ENCODE measurements at places on chromosomes 6 and 20.
A peak's percentile ranks its signal among the peaks of the same experiment; 100 is the strongest.

DNA sequence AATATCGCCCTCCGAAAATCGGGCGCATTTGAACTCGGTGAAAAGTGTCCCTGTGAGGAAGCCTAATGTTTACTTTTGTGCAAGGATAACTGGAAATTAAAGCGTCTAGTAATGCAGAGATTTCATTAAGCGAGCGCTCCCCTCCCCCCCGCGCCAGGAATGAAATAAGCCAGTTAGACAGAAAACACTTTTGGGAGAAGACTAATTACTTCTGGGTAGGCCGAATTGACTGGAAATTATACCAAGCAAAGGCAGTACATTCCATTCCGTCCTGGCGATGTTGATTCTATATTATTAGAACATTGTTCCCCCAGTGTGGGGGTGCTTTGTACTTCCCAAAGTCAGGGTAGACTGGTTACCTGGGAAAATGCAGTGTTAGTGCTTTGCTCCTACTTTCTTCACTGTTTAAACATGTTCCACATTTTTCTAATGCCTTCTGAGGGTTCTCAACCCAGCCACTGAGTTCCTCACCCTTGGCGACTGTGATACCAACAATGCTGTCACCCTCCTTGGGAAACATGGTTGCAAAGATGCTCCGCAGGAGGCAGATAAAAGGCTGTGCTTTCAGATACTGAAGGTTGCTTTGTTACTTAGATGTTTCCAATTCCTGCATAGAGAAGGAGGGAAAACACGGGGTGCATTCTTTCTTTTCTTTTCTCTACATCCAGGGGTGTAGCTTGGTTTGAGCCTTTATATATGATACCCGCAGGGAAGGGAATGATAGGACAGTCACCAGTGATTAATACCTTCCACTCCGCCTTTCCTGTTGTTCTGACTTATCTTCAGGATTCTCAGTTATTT, 2.6 kb downstream of the GJA1 start:
- no peak for DNase-seq

DNA sequence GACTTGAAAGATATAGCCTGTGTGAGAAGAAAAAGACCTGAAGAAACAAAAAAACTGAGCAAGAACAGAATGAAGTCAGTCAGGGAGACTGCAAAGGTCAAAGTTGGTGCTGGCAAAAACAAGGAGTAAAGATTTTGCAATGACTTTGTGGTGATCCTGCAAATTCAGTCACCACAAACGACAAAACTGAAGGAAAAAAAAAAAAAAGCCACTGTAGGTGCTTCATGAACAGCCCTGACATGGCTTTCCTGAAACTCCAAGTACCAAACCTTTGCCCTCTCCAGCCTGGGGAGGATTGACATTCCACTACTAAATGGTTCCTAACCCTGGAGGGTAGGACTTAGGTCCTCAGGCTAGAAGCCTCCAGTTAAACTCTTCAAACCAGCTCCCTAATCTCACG, 114.7 kb upstream of the BEND3 start:
- DNase-seq: no peak

- DNase-seq: no peak
Measured at GRCh38 chr20:39532205-39532604, 570.1 kb downstream of the DHX35 start.

DNA sequence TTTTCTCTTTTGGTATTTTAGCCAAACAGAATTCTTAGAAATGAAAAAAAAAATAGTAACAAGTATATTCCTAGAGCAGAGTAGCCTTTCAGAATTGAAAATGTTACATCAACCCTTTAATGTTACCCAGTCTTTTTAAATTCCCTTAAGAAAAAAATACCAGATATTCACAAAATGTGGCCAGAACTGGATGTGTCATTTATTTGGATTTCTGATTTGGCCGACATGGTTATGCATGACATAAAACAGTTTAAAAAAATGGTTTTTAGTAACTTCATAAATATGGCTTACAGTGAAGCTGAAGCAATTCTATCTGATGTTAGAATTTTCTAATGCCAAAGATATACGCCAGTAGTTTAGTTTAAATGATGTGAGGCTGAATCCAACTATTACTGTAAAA, 112.0 kb downstream of the ATXN1 start:
- no peak for DNase-seq

- DNase-seq: peak; percentile 65
Measured at GRCh38 chr6:91539456-91539855, 952.6 kb upstream of the MAP3K7 start.

DNA sequence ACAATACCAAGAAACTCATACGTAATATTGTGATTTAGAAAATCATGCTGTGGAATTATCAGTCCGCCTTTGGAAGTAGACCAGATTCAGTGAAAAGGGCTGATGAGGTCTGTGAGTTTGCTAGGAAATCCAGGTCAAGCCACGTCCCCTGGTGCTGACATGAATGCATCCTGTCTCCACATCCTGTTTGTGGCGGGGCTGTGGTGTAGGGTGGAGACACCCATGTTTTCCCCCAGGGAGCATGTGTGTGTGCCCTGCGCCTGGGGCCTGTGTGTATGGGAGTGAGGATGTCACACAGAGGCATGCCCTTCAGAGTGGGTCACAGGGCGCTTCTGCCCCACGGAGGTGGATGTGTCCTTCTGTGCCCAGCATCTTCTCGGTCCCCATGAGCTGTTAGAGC, 109.1 kb downstream of the SASH1 start:
- no peak for DNase-seq

DNA sequence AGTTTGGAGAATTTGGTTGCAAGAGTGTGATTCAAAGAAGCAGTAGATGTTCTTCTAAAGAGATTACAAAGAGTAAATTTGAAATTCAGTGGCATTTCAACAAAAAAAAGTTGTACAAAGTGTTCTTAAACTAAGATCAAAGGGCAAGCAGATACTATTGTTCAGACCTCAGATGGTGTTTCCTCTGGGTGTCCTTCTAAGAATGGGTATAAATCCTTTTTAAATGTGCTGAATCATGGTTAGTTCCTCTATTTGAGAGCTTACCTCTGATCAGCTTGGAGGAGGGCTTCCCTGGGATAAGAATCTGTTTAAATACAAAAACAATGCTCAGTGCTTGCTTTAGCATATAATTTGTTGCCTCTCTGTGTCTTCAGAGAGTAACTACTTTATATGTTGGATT, 6.3 kb downstream of the BMP6 start:
- no peak for DNase-seq

DNA sequence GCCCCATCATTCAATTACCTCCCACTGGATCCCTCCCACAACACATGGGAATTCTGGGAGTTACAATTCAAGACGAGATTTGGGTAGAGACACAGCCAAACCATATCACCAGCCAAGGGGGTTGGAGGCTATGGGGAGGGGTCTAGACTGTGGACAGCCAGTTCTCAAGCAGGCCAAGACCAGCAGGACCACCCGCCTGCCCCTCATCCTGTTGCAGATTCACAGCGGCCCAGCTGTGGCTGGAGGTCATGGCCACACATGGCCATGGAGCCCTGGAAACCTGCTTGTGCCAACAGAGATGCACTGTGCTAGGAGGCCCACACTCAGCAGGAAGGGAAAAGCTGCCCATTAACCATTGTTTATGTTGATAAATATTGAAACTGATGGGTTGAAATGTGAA, 240.5 kb downstream of the TTLL2 start:
- no peak for DNase-seq

DNA sequence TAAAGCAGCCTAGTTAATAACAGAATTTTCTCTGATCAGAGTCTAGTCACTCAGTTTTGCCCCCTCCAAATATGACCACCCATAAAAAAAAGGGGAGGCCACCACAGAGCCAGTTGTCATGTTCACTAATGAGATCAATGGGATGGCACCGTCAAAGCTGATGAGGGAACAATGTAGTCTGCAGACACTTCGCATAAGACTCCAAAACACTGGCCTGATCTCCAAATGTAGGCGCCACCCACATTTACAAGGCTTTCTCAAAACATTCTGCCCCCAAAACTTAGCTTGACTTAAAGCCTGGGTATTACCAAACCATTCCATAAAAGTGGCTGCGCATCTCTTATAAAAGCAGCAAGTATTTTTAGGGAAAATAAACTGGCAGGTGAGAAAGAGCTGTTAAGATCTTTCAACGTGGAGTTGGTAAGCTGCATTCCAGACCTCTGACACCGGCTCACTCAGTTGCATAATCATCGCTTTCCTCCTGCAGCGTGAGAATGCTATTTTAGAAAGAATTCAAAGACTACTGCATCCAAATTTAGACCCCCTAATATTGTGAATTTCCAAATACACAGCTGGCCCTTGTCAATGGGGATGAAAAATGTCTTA, 59.3 kb downstream of the TBC1D7 start:
- DNase-seq: no peak

DNA sequence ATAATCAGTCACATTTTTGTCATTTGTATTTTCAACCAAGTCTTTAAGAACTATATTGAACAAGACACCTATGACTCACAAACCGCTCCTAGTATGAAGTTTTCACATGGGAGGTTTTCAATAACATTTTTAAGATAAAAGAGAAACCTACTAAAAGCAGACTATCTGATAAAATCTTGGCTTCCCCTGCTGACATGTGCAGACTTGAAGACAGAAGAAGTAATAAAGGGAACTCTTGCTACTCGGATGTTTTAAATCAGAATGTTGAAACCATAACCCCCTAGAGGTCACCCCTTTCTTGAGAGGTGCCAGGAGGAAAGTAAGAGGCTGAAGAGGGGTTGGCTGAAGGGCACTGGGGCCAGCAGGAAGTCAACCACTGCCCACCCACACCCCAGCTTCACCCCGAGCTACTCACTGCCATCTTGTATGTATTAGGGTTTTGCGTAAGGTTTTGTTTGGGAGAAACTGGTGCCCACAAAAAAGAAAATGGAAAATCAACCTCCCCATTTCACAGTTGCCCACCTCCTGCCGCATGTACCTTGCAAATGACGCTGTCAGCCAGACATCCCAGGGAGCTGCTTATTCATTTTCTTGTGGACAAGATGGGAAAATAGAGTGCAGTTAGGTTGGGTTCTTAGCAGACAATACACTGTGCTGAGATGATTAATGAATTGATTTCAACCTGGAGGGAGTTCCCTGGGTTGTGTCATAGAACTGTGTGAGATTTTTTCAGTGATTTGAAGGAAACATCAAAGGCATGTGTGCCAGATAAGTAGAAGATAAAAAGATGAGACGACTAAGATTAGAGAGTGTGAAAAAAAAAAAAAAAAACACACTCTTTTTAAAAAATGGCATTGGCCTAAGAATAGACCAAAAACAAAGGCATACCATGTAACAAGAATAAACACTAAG, 83.2 kb upstream of the TAB2 start:
- no peak for DNase-seq

DNA sequence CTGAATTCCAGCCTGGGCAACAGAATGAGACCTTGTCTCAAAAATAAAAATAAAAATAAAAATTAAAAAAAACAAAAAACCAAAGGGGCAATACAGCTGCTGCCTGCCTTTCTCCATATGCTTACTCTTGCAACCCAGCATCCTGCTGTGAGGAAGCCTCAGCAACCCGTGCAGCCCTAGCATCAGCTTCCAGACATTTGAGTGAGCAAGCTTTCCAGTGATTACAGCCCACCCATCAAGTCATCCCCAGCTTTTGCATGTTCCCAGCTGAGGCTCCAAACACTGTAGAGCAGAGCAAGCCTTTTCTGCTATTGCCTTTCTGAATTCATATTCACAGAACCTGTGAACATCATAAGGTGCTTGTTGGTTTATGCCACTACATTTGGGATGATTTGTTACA, 93.8 kb downstream of the SASH1 start:
- no peak for DNase-seq

All from SJCRH30 (cell line).